Prostate gland (tissue), 2 donors: ENCODE measurements at places on chromosomes 3 and 15.

GRCh38 chr3:71285086-71285485, 298.4 kb downstream of the FOXP1 start:
- DNase-seq = no peak

GRCh38 chr15:39657181-39657580, 76.3 kb downstream of the THBS1 start:
- DNase-seq = no peak

GRCh38 chr3:123169492-123169929, 32.2 kb upstream of the SEC22A start:
- no peak for DNase-seq

DNA sequence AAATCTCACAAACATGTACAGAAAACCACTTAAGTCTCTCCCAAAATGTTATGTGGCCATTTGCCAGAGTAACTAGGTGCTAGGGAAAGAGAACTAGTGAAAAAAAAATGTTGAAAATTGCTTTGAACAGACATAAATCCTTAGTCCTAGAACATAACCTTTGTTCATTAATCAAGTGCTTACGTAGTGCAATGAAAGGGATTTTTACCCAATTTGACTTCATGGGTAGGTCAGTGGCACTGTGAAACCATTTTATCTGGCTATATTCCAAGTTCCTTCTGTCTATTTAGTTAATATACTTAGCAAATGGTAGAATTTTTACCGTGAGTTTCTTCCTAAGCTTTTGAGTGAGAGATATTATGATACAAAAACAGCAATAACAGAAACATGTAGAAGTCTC, 209.4 kb downstream of the DIPK2A start:
- no peak for DNase-seq

DNA sequence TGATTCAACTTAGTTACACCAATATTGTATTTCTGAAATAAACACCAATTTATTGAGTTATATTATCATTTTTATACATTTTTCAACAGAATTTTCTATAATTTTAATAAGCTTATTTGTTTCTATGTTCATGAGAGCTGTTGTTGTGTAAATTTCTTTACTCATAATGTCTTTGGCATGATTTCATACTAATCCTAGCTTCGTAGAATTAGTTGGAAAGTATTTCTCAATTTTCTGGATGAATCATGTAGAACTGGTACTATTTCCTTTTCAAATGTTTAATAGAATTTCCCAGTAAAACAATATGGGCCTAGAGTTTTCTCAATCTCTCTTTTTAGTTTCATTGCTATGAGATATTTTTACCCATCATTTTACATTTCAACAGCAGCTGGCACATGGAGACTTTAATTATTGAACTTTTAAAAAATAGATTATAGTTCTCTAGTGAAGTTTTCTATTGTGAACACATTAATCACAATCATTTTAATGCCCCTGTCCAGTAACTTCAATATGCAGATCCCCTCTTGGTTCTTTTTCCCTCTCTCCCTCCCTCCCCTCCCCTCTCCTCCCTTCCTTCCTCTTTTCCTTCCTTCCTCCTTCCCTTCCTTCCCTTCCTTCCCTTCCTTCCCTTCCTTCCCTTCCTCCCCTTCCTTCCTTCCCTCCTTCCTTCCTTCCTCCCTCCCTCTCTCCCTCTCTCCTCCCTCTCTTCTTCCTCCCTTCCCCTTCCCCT, 1357.1 kb downstream of the ZPLD1 start:
- no peak for DNase-seq

GRCh38 chr3:36868614-36869436, 76.0 kb downstream of the TRANK1 start:
- peak; percentile 38 for DNase-seq

GRCh38 chr3:193346259-193346658, 32.3 kb downstream of the ATP13A5 start:
- no peak for DNase-seq

- DNase-seq = no peak
Measured at GRCh38 chr3:15783361-15783969, 14.3 kb downstream of the ANKRD28 start.

DNA sequence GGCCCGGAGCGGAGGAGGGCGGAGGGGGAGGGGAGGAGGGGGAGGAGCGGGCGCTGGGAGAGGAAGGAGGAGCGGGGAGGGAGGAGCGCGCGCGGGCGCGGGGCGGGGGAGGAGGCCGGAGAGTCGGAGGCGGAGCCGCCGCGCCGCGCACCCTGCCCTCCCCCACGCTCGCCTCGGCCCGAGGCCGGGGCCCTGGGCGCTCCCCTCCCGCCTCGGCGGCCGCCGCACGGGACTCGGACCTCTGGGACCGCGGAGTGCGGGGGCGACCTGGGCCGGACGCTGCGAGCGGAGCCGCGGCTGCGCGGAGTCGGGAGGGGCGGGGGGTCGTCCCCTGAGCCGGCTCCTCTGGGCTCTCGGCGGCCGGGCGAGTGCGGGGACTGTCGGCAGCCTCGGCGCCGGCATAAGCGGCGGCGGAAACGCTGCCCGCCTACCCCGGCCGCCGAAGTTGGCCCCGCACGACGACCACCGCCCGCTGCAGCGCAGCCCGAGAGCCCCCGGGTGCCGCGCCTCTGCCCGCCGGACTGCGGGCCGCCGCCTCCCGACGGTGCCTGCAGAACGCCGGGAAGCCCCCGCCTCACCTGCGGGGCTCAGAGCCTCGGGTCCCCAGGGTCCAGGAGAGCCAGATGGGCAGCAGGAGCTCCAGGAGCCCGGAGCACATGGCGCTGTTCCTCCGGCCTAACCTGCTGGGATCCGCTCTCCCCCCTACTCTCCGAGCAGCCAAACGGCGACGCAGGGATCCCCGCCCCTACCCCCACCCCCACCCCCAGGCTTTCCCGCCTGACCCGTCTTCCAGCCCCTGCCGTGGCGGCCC, 406 bp upstream of the GABRB3 start:
- DNase-seq = peak; percentile 55

DNA sequence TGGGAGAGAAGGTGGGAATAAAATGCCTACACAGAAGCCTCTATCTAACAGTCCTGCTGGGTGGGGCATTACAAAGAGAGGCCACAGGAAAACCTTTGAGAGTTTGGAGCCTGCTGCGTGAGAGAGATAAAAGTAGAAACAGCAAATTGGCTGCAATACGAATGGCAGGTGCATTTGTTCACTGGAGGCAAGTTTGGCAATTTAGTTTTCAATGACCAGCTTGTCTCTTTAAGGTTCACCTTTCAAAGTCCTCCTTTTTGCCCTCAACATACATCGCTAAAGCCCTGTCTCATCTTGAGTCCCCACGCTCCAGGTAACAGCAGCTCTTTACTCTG, 405.7 kb downstream of the LSAMP start:
- DNase-seq = no peak

GRCh38 chr15:23686466-23687142, 501 bp downstream of the NDN start:
- no peak for DNase-seq

- no peak for DNase-seq
Measured at GRCh38 chr15:99126131-99126588, 21.3 kb downstream of the SYNM start.
